Femur (tissue), 1 donor: ENCODE measurements at places on chromosomes 16 and 17.
A peak's percentile ranks its signal among the peaks of the same experiment; 100 is the strongest.

DNA sequence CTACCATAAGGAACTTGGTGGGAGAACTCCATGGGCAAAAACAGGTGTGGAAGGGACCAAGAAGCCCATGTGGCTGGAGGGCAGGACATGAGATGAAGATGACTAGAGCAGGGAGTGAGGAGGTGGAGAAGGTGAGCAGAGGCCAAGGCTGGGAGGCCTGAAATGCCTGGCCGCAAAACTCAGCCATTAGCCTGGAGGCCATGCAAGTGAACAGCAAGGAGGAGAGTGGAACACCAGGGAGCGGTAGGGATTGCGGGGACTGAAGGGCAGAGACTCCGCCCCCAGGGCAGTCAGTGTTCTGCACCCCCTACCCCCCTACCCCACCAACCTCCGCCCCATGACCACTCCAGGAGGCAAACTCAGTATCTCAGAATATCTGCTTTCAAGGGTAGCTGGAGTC lies 17.0 kb downstream of the BCL7C start:
- no peak for DNase-seq

- DNase-seq, result no peak
These were observed 15.7 kb downstream of the ELAC2 start for GRCh38 chr17:13001991-13002615.

DNA sequence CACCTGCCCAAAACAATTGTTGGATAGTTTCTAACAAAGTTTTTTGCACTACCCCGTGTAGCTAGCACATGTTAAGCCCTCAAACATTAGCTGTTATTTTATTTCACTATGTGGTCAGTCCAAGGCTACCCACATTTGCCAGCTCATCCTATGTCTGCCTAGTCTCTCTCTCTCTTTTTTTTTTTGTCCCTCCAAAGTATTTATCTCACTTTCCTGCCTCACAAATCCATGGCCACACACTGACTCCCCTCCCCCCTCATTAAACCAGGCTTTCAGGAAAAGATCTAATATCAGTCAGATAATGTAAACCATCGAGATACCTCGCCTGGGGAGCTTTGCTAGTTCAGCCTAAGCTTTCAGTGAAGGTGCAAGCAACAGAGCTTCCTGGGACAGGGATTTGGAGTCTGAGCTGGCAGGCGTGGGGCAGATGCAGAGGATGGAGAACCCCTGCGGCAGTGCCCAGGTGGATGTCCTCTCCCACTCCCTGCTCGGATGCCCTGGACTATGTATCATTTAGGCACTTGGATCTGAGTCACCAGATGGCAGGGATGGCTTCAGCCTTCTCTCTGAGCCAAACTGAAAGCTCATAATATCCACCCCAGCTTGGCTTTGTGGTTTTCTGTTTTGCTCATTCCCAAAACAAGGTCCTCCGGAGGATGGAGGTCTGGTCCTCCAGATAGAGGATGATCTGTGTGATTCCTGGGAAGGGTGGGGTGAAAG lies 73.7 kb upstream of the FOXF1 start:
- no peak for DNase-seq

GRCh38 chr17:79220713-79221291 lies 146.2 kb downstream of the ENGASE start:
- no peak for DNase-seq

GRCh38 chr16:67546091-67546501 lies 16.2 kb upstream of the CTCF start:
- DNase-seq, result no peak

DNA sequence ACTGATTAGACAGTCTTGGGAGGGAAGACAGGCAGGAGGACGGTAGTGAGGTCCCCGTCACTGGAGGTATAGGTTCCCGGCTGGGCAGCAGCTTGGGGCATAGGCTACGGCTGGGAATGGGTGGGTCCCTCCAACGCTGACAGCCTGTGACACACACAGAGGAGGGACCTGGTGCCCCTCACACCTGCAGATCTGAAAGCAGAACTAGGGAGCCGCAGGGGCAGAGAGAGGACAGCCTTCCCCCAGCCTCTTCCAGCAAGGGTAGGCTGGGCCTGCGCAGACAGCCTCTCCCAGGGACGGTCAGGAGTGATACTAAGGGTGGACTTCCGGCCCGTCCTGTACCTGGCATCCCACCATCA lies 2.0 kb downstream of the P2RX1 start:
- no peak for DNase-seq

DNA sequence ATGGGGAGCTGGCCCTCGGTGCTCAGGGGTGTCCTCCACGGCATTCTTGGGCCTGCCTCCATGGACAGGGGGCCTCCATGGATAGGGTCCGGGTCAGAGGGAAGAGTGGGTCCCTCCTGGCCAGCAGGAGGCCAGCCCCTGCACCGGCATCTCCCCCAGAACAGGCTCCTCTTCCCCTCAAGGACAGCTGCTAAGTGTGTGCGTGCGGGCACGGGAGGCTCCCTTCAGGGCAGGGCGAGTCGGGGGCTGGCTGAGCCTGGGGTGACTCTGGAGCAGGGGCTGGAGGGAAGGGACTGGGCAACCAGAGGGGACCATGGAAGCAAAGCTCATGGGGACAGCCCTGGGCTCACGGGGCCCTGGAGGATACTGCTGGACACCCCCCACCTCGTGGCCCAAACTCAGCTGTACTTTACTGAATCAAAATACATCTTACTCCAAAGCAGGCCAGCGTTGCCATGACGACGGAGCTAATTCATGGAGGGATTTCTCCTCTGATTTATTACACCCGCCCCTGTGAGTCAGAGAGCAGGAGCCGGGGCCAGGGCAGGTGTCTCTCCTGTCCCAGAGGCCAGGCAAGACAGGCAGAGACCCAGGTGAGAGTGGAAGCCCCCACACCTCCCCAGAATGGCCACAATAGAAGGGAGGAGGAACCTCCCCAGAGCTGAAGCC lies 2.1 kb downstream of the CASKIN1 start:
- no peak for DNase-seq

GRCh38 chr17:68461589-68461988 lies 4.3 kb upstream of the WIPI1 start:
- no peak for DNase-seq

DNA sequence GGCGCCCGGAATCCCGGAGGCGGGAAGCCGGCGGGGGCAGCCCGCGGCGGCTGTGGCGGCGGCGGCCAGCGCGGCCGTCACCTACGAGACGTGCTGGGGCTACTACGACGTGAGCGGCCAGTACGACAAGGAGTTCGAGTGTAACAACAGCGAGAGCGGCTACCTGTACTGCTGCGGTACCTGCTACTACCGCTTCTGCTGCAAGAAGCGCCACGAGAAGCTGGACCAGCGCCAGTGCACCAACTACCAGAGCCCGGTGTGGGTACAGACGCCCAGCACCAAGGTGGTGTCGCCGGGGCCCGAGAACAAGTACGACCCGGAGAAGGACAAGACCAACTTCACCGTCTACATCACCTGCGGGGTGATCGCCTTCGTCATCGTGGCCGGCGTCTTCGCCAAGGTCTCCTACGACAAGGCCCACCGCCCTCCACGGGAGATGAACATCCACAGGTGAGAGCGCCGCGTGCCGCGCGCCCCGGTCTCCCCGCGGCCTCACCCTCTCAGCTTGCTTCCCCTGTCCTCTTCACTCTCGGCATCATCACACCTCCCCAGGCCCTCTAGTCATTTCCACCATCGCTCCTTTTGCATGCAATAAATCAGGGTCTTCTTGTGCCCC lies 706 bp downstream of the SHISA6 start:
- no peak for DNase-seq

- no peak for DNase-seq
These were observed 14.3 kb downstream of the ARHGAP23 start for GRCh38 chr17:38442548-38442947.

DNA sequence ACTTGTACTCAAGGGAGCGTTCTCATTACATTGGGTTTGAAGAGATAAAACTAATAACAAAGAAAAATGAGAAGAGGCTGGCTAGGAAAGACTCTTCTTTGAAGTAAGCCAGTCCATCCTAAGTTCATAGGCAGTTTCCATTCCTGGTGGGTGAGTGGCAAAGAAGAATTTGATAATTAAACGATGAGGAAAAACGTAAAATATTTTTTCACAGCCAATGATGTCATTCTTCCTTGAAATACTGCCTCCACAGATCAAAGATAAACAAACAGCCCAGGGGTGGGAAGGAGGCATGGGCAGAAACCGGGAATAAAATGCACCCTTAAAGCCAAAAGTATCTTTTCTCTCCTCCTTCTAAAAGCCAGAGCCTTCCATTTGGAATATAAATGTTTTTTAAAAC lies 346.6 kb downstream of the PMP22 start:
- DNase-seq, result no peak

DNA sequence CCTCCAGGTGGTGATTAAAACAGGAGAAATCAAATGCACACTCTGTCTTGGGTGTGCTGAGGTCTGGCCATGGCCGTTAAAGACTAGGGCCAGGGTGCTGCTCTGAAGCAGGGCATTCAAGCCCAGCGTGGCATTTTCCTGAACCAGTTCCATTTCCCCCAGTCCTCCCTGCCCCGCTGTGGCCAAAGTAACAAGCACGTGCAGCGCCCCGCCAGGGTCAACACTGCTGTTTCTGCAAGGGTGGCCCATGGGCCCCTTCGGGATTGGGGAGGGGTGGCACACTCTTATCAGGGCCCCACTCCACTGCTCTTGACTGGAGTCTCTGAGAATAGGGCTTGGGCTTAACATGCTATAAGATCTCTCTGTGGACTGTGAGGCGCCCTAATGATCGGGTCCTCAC lies 72.9 kb downstream of the IL21R start:
- DNase-seq, result no peak

DNA sequence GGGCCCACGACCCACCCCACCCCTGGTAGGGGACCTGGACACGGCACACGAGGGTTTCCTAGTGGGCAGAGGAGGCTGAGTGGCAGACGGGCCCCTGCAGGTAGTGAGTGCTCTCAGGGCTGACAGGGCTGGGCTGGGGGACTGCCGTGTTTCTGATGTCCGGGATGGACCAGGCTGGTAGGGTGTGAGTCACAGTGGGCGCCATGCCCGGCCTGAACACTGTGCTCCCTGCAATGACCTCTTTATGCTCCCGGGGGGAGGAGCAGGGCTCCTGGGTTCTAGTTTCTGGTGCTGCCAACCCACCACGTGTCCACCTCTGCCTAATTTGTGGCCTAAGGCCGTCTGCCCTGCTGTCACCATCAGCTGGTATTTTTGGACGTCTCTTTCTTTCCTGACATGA lies 26.3 kb downstream of the ARHGAP23 start:
- peak; percentile 87 for DNase-seq

- no peak for DNase-seq
These were observed 202.9 kb upstream of the IRX3 start for GRCh38 chr16:54489225-54490111.

DNA sequence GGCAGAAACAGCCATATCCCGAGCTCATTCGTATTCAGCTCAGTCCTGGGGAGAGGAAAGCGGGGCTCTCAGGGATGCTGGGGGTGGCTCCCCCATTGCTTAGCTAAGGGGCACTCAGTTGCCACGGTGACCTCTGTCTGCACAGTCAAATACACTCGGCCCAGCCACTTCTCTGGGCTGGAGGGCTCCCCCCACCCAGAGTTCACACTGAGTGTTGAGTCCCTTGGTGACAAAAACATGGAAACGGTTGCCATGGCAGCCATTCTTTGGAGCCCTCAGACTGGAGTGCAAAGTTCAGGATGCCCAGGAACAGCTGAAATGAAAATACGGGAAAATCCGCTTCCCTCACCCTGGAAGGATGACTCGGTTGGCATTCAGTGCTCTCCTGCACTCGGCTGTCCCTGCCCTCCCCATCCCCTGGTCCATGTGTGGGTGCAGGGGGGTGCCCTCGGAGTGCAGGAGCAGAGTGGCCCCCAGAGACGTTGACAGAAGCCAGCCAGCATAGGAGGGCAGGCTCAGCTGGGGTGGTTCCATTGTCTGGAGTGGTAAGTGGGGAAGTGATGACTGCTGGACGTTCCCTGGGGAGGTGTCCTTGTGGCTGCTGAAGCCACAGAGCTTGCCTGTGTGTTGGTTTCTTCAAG lies 216.5 kb downstream of the NTN1 start:
- no peak for DNase-seq

DNA sequence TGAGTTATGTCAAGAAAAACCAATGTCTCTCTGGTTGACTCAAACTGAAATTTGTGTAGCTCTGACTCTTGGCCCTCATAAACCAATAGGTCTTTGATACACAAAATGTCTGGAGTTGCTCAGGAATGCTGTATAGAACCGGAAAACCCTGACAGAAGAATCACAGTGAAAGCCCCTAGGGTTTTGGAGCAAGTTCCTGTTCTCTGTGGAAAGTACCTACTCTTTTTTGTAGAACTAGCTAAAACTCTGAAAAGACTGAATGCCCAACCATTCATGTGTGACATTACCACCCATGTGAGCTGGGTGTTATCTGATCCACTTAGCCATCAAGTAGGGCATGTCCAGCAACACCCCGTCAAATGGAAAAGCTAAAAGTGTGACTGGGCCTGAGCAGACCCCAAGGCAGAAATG lies 28.8 kb downstream of the CCL4 start:
- no peak for DNase-seq

GRCh38 chr16:68921637-68922036 lies 78.3 kb downstream of the TANGO6 start:
- DNase-seq, result no peak

DNA sequence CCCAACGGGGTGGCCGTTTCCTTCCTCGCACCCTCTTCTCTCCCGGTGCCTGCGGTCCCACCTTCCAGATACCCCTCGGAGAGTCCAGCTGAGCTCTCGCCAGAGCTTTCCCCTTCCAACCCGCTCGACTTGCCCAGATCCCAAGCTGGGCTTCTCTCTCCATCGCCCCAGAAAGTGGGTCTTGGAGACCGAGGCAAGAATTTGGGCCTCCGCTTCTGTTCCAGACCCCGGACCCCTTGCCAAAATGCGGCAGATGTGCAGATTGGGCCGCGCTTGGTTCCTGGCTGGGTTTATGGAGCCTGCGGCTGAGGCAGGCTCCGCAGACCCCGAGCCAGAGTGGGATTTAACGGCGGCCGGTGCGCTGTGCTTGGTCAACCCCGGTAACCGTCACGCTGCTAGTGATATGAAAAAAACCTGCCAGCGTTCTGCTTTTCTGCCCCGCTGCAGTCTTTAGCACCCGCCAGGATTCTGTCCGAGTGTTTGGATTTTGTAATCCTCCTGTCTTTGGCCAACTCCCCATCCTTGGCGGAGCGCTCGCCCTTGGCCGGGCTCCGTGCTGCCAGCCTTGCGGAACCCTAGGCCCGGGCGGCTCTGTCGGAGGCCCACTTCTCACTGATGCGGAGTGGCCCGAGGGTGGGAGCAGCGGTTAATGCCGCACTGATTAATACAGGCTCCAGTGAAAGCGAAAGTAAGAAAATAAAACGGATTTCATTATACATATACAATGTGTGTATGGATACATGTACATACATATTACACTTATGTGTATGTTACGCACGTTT lies 754 bp upstream of the SLFN11 start:
- peak; percentile 67 for DNase-seq

- no peak for DNase-seq
These were observed 34.6 kb upstream of the MYOCD start for GRCh38 chr17:12631076-12631475.

- DNase-seq, result no peak
These were observed 70.9 kb upstream of the GSE1 start for GRCh38 chr16:85541980-85542900.

DNA sequence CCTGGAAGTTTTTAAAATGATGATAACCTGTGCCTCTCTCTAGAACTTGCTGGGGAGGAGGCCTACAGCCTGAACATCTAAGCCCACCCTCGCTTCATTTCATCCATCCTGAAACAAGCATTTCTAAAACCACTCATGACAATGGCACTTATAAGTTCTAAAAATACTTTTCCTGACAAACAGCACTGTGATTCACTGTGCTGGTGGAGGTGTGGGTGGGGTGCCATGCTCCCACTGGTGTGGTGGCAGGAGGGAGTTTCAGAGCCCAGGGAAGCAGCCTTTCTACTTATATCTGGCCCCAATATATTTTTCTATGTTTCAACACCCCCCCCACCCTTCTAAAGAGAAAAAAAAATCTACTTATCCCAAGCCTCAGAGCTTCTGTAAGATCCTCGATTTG lies 52.6 kb downstream of the RAB11FIP4 start:
- no peak for DNase-seq

- no peak for DNase-seq
These were observed 17.7 kb upstream of the MRPL38 start for GRCh38 chr17:75922173-75922961.
